Kidney epithelial cell (primary cell): ENCODE measurements at places on chromosomes 7 and 10. TPM values are rescaled to one million over a fixed set of nuclear protein-coding genes. Genes with fewer than 3 reads are reported as not detected.

The MSMB gene
- not detected in 2 replicates for total RNA-seq

The CYP3A7 gene
- total RNA-seq, result not detected in 2 replicates

The TCAF2 gene
- total RNA-seq, result 0.07 and 0.17 TPM in 2 replicates

The HKDC1 gene
- 125 and 126 TPM in 2 replicates for total RNA-seq

The CDC14C gene
- total RNA-seq, result not detected in 2 replicates

The PNLIPRP2 gene
- not detected in 2 replicates for total RNA-seq

The EPHB6 gene
- 3.3 and 7.7 TPM in 2 replicates for total RNA-seq

The RAMP3 gene
- not detected in 2 replicates for total RNA-seq

The GUSB gene
- 18.8 and 20.5 TPM in 2 replicates for total RNA-seq

The PNLIPRP3 gene
- not detected in 2 replicates for total RNA-seq

The CXCL12 gene
- total RNA-seq, result 13.0 and 13.5 TPM in 2 replicates

The WIPF3 gene
- total RNA-seq, result 0.46 and 0.68 TPM in 2 replicates

The ZNF239 gene
- total RNA-seq, result 7.3 and 8.4 TPM in 2 replicates

The OR2F2 gene
- total RNA-seq, result not detected in 2 replicates

The AKR1B15 gene
- 0.27 TPM in 1 of 2 replicates, not detected in the other for total RNA-seq

The GPC2 gene
- 13.6 and 14.7 TPM in 2 replicates for total RNA-seq

The CCDC186 gene
- total RNA-seq, result 11.6 and 14.1 TPM in 2 replicates
